ENCODE measurements at places on chromosomes 11 and 22.

DNA sequence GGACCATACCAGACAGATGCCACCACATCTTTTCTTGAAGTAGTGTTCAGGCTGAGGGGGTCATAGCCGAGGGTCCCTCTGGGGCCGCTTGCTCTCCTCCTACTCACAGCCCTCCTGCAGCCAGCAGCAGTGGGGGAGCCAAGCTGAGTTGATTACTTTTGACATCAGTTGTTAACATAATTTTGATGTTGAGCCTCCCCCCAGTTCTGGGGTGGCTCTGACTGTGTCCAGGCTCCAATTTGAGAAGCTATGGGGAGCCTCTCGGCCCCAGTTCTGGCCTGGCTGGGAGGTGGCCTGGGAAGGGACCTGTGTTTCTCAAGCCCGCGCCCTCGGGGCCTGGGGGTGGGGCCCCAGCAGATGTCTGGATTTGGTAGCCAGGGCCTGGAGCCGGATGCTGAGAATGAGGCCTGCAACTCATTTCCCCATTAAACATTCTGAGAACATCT, 47.9 kb downstream of the KCNQ1OT1 start:
- no peak for DNase-seq

DNA sequence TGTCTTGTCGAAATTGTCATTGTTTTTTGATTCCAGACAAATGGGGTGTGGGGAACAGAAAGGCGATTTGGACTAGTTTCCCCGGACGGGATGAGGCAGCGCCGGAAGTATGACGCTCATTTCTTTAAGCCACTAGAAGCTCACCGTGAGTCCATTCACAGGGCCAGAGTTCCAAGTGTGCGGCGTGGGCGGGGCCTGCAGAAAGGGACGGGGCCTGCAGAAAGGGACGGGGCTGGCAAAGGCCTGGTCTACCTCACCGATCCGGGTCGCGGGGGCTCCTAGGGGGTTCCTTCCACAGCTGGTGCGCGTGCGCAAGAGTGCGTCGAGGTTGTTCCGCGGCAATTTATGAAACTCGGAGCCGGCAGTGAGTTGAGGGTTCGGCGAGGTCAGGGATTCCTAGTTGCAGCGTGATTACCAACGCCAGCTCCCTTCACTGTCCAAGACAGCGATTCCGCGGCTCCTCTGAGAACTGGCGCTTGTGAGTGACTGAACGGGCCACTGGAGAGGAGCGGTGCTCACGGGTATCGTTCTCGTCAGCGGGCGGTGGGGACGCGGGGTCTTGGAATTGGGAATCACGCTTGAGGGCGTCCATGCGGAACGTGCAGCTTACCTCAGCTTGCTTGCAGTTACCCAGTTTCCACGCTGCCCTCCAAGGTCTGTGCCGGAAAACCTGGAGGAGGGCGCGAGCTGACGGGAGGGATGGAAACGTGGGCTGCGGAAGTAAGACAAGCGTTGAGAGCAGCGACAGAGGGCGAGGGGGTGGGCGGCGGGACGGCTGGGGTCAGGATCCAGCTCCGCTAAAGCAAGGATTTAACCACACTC, at the start of gene ZNF215:
Gene ZNF215, plus strand, starts transcription at position 219 of the 822 bp plus-strand sequence. CDS start 5,847 bp downstream, outside the sequence.
- peak; percentile 97 for DNase-seq

DNA sequence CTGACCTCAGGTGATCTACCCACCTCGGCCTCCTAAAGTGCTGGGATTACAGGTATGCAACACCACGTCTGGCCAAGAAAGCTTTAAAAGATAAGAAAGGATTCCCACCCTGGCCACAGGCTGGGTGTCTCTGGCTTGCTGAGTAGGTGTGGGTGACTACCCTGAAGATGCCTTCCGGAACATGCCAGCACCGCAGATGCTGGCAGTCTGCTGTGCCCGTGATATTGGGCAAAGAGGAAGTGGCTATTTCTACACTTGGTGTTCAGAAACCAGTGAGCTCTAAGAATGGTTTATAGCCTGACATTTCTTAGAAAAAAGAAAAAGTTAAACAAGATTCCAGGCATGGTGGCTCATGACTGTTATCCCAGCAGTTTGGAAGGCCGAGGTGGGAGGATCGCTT, 6.1 kb downstream of the MRPL11 start:
- no peak for DNase-seq

DNA sequence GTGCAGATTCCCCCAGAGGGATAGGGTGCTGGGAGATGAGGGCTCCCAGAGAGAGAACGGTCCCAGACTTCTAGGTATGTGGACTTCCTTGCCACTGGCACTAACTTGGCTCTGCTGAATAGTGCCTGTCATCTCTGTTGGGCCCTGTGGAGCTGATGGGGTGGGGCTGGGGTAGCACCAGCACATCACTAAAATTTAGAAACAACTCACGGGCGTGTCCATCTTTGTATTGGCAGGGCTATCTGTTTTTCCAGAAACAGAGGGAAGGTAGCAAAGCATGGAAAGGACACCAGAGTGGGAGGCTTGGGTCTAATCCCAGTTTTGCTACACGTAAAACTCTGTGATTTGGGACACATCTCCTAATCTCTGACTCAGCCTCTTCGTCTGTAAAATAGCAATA, 25.8 kb downstream of the SWAP70 start:
- no peak for DNase-seq

DNA sequence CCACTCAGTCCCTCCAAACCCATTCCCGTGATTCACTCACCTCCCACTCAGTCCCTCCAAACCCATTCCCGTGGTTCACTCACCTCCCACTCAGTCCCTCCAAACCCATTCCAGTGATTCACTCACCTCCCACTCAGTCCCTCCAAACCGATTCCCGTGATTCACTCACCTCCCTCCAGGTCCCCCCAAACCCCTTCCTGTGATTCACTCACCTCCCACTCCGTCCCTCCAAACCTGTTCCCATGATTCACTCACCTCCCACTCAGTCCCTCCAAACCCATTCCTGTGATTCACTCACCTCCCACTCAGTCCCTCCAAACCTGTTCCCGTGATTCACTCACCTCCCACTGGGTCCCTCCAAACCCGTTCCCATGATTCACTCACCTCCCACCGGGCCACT, 639.6 kb downstream of the BRD1 start:
- no peak for DNase-seq

DNA sequence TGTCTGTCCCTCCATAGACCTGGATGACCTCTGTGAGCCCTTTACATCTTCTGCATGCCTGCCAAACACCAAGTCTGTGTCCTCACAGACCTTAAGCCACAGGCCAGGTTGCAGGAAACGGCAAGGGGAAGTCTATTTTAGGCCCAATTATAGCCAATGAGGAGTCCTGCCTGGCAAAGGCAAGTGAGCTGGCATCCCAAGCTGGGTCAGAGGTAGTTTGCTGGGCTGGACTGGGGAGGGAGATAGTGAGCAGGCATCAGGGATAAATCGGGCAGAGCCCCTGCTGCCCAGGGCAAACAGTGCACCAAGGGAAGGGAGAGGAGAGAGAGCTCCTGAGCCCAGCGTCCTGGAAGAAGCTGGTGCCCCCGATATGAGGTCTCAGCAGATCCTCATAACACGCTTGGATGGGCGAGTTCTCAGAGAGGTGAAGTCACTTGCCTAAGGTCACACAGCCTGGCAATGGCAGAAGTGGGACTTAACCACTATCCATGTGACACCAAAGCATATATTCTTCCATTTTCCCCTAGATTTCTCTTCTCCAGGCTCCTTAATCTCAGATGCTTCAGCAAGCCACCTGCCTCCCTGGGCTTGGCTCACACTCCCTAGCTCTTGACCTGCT, 3.7 kb upstream of the RELT start:
- DNase-seq, result no peak

- no peak for DNase-seq
These were observed 33.8 kb downstream of the TNRC6B start for GRCh38 chr22:40211476-40212054.

DNA sequence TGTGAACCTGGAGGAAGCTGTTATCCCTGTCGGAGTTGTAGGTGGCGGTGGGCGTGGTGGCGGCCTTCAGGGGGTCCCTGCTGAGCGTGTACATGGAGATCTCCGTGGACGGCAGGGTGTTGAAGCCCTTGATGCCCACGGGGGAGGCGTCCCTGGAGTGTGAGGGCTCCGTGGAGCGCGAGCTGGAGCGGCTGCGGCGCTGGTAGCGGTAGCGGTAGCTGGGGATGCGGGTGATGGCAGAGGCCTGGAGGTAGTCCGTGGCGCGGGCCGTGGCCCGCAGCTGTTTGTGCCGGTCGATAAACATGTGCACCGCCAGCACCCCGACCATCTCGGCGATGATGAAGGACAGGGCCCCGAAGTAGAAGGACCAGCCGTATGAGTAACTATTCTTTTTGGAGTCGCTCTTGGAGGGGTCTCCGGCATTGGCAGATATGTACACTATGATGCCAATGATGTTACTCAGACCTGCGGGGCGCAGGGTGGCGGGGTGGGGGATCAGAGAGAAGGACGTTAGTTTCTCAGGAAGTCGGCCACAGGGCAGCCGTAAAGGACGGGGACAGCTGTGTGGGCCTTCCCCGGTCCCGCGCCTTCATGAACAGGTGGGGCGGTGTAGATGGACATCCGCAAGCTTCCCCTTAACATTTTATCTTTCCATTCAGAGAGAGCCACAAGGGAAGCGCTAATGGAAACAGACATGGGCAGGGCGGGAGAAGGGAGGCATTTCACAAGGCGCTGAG, 35.6 kb upstream of the EIF3D start:
- DNase-seq, result no peak

DNA sequence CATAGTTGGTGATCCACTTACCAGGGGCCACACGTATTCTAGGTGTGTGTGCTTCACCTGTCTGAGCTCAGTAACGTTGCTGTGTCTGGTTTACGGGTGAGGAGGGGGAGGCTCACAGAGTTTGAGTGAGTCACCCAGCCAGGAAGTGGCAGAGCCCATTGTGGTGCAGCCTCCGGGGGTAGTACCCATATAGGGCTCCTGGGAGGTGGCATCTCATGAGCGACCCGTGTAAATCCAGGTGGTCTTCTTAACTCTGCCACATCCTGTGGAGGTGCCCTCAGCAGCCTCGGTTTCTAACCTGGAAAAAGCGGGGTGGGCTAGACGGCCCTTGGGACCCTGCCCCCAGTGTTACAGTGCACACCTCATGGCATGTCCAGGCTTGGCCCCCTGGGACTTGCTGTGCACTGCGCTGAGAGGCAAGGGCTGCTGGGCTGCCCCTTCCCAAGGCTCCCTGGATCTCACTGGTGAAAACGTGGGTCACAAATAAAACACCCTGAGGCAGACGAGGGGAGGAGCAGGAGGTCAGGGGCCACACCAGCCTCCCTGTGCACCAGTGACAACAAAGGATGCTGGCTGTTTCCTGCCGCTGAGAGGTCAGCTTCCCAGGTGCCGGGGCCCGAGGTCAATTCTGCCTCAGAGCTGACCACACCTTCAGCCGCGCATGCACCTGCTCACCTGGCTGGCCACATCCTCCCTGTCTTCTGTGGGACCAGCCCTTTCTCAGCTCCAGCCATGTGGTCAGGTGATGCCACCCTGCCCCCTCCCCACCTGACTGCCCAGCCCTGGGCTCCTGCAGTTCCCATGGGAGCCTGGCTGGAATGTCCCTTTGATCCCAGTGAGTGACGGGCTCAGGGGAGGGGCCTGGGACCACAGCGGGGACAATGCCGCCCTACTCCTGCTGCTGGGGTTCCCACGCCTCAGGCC, 305.1 kb downstream of the CTTN start:
- no peak for DNase-seq

GRCh38 chr11:57210781-57211180, 26.3 kb downstream of the APLNR start:
- DNase-seq, result no peak

DNA sequence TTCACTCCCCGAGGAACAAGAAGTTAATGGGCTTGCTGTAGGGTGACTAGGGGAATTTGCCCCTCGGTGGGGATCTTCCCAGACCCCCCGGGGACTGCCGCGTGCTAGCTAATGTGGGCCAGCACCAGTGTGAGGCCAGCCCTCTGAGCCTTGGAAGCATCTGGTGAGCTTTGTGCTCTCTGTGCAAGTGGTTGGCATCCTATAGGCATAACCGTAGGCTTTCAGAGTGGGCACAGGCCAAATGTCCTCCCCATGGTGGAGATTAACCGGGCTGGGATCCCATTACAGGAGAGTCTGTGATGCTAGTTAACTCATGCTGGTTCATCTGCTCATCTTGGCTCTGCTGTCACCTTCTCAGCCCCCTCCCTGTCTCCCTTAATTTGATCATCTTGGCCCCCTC, 125.7 kb downstream of the TRIM29 start:
- DNase-seq, result no peak
